ENCODE measurements at places on chromosomes 12 and 14. TPM values are rescaled to one million over a fixed set of nuclear protein-coding genes. Genes with fewer than 3 reads are reported as not detected.

DNA sequence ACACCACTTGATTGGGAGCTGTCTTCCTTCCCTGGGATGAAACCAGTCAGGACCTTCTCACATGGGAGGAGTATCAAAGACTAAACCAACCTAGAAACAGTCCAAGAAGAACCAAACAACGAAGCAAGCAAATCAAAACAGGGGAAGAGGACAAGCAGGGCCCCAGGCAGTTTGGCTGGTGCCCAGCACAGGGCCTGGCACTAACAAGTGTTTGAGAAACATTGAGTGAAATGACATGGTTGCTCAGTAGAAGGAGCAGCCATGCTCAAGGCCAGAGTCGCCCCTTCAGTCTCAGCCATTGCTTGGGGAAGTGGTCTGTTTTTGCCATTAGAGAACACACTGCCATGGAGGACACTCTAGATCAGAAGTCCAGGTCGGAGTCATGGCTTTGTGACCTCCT lies 323.1 kb downstream of the CACNA1C start:
- no peak overlapping the region for H3K27ac ChIP-seq
- H3K4me3 ChIP-seq = no peak overlapping the region
- no peak for DNase-seq
- peaks cover 5% of the 10 kb centered on the region for H3K27me3 ChIP-seq
- H3K36me3 ChIP-seq = no peaks in the 10 kb centered on the region
- H3K4me1 ChIP-seq = peaks cover 20% of the 10 kb centered on the region

- no peaks in the 10 kb centered on the region for H3K36me3 ChIP-seq
- no peaks in the 10 kb centered on the region for H3K4me1 ChIP-seq
- H3K4me3 ChIP-seq = no peak overlapping the region
- H3K27me3 ChIP-seq = no peaks in the 10 kb centered on the region
These were observed 10.2 kb upstream of the CMKLR1 start for GRCh38 chr12:108349278-108349688.

- DNase-seq = peak; percentile 27
- no peak overlapping the region for H3K27ac ChIP-seq
- H3K4me1 ChIP-seq = no peaks in the 10 kb centered on the region
- H3K27me3 ChIP-seq = no peaks in the 10 kb centered on the region
- no peak overlapping the region for H3K4me3 ChIP-seq
- H3K36me3 ChIP-seq = peaks cover 68% of the 10 kb centered on the region
These were observed 26.6 kb downstream of the TRAFD1 start for GRCh38 chr12:112151766-112152541.

TOMM20L gene
- total RNA-seq = not detected

DNA sequence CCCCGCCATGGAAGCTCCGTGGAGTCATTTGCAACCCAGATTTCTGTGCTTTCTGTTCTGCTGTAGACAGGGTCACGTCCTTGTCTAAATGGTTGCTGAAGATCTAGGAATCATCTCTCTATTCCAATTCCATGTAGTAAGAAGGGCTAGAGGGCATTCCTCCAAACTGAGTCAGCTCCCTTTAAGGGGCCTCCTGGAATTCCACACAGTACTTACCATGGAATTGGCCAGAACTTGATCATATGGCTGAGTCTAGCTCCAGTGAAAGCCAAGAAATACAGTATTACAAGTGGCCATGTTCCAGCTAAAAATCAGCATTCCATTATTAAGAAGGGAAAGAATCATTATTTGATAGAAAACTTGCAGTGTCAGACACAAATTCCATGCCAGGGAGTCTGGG lies 171.9 kb downstream of the PRKCH start:
- peaks cover 15% of the 10 kb centered on the region for H3K4me1 ChIP-seq
- no peak for DNase-seq
- peaks cover 54% of the 10 kb centered on the region for H3K36me3 ChIP-seq
- H3K27ac ChIP-seq = no peak overlapping the region
- H3K4me3 ChIP-seq = no peak overlapping the region

DNA sequence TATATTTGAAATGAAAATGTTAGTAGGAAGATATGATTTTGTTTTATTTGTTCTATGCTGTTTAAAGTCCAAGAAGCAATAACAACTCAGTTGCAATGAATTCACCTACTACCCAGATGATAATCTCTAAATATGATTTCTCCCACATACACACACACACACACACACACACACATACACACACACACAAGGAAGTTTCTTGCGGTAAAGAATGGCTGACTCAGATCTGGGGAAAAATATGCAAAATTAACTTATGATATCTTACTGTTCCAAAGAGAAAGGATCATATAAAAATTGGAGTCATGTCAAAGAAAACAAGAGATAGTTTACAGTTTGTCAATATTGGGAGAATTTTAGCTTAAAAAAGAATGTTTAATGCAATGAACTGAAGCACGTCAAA lies 456.7 kb downstream of the SLC16A7 start:
- H3K4me3 ChIP-seq = no peak overlapping the region
- H3K27ac ChIP-seq = no peak overlapping the region
- no peaks in the 10 kb centered on the region for H3K4me1 ChIP-seq
- no peak for DNase-seq
- H3K27me3 ChIP-seq = no peaks in the 10 kb centered on the region

GRCh38 chr12:114627393-114627792 lies 56.6 kb downstream of the TBX3 start:
- DNase-seq = no peak
- no peak overlapping the region for H3K4me3 ChIP-seq
- H3K36me3 ChIP-seq = no peaks in the 10 kb centered on the region
- H3K27ac ChIP-seq = no peak overlapping the region
- no peaks in the 10 kb centered on the region for H3K27me3 ChIP-seq

- no peak for DNase-seq
- peaks cover 2% of the 10 kb centered on the region for H3K36me3 ChIP-seq
- no peak overlapping the region for H3K27ac ChIP-seq
- peaks cover 17% of the 10 kb centered on the region for H3K4me1 ChIP-seq
- H3K27me3 ChIP-seq = no peaks in the 10 kb centered on the region
- no peak overlapping the region for H3K4me3 ChIP-seq
These were observed 60.3 kb downstream of the MED13L start for GRCh38 chr12:116217045-116217735.

DNA sequence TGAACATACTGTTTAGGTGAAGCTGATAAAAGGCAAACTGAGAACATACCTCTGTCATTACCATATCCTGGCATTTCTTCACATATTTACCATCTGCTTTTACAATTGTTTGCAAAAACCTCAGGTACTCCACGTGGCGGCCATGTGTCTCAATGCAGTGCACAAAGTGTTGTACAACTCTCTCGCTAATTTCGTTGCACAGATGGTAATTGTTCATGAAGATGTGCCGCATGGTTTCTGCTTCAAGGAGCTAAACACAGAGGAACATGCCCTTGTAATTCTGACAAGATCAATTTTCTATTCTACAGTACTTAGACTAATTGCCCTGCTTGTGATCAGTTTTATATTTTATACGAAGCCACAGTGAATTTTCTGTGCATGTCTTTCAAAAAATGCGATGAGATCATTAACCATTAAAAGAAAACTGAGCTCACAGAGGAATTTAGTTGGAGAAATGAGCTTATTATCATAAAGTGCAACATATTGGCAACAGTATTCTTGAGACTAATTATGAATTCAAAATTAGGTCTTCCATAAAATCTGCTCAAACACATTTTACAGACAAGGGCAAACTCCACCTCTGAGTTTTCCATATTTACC lies 233.8 kb downstream of the ITPR2 start:
- H3K4me1 ChIP-seq = no peaks in the 10 kb centered on the region
- no peak overlapping the region for H3K4me3 ChIP-seq
- H3K27ac ChIP-seq = no peak overlapping the region
- no peak for DNase-seq

DNA sequence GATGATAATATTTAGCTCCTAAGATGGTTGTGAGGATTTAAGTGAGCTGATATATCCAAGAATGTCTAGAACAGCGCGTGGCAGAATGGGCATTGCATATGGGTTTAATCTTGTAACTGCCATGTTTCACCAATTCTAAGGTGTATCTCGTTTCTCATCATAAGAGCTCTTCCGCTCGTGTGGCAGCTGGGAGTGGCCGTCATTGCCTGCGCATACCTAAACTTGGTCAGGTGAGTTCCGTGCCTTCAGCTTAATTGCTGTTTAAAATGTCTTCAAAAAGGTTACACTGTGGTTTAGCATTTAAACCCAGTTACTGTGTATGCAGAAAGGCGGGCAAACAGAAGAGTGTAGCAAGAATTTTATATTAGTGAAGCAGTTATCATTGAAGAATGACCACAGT lies 4.5 kb upstream of the AQP2 start:
- no peaks in the 10 kb centered on the region for H3K27me3 ChIP-seq
- H3K4me3 ChIP-seq = no peak overlapping the region
- H3K27ac ChIP-seq = no peak overlapping the region
- no peaks in the 10 kb centered on the region for H3K36me3 ChIP-seq
- no peak for DNase-seq
- H3K4me1 ChIP-seq = peaks cover 25% of the 10 kb centered on the region

DNA sequence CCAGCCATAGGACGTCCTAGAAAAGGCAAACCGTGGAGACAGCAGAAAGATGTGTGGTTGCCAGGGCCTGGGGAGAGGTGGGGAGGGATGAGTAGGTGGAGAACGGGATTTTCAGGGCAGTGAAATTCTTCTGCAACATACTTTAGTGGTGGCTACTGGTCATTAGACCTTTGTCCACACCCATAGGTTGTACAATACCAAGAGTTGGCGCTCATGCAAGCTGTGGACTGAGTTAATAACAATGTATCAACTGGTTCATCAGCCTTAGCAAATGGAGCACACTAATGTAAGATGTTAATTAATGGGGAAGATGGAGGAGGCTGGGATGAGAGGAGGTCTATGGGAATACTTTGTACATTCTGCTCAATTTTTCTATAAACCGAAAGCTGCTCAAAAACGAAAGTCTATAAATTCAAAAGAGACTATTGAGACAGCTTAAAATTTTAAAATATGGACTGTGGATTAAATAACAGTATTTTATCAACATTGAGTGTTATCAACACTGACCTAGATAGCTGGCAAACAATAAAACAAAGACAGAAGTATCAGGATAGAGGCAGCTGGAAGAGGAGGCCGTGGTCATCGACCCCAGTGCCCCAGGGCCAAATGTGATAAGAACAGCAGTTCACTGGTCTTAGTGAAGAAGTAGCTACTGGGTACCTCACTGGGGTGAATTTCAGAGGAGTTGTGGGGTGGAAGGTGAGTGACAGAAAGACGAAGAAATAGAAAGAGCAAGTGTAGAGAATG lies 90.9 kb downstream of the SYNE3 start:
- peaks cover 57% of the 10 kb centered on the region for H3K36me3 ChIP-seq
- no peaks in the 10 kb centered on the region for H3K27me3 ChIP-seq
- H3K4me1 ChIP-seq = no peaks in the 10 kb centered on the region
- H3K4me3 ChIP-seq = no peak overlapping the region
- no peak overlapping the region for H3K27ac ChIP-seq
- DNase-seq = no peak

DNA sequence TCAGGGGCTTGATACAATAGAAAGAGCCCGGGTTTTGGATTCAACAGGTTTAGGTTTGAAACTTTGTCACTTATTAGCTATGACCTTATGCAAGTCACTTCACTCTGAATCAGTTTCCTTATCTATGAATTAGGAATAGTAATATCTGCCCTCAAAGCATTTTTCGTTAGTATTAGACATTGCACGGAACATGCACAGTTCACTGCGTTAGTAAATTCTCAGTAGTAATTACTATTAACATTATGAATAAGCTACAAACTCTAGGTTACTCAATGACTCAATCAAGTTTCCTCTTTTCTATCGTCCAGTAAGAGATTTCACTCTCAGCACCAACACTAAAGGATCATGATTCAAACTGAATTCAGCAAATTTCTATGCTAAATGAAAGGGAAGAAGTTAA lies 150.3 kb downstream of the CEP83 start:
- peaks cover 32% of the 10 kb centered on the region for H3K4me1 ChIP-seq
- H3K4me3 ChIP-seq = no peak overlapping the region
- H3K27ac ChIP-seq = no peak overlapping the region
- peaks cover 68% of the 10 kb centered on the region for H3K36me3 ChIP-seq

DNA sequence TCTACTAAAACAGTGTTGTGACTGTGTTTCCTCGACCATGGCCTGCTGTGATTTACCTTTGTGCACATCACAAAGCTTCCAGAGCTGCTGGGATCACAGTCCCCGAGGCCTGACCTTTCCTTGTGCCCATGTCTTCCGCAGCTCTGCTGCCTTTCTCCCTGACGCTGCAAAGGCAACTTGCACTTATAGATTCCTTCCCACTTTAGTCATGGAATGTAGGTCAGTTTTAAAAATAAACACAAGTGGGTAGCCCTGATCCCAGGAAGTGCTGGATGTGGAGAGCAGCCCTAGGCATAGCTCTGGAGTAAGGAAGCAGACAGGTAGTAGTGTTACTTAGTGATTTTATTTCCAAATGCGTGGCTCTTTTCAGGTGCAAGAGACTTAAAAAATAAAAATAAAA lies 825.7 kb downstream of the AACS start:
- no peak overlapping the region for H3K4me3 ChIP-seq
- H3K27me3 ChIP-seq = no peaks in the 10 kb centered on the region
- no peaks in the 10 kb centered on the region for H3K36me3 ChIP-seq
- no peak for DNase-seq
- no peaks in the 10 kb centered on the region for H3K4me1 ChIP-seq

LRRC43 gene
- 0.67 TPM for total RNA-seq

TUNAR gene
- not detected for total RNA-seq

LPAR5 gene
- total RNA-seq = 15.8 TPM
